ENCODE measurements at places on chromosomes 3 and 15. TPM values are rescaled to one million over a fixed set of nuclear protein-coding genes. Genes with fewer than 3 reads are reported as not detected.

PATL2 gene
- total RNA-seq, result 1.7 TPM

GRCh38 chr15:49466119-49466518, 43.1 kb downstream of the FGF7 start:
- H3K27me3 ChIP-seq, result no peaks in the 10 kb centered on the region
- H3K36me3 ChIP-seq, result no peaks in the 10 kb centered on the region

APOD gene
- 25.5 TPM for total RNA-seq

GRCh38 chr3:167973901-167974300, 121.8 kb downstream of the GOLIM4 start:
- DNase-seq, result no peak
- no peaks in the 10 kb centered on the region for H3K4me1 ChIP-seq
- no peaks in the 10 kb centered on the region for H3K27me3 ChIP-seq
- no peak overlapping the region for H3K27ac ChIP-seq
- H3K36me3 ChIP-seq, result no peaks in the 10 kb centered on the region

GRCh38 chr3:178446059-178446458, 90.2 kb upstream of the KCNMB2 start:
- DNase-seq, result no peak
- no peaks in the 10 kb centered on the region for H3K27me3 ChIP-seq
- H3K27ac ChIP-seq, result no peak overlapping the region
- no peaks in the 10 kb centered on the region for H3K4me1 ChIP-seq
- no peaks in the 10 kb centered on the region for H3K36me3 ChIP-seq
